Stimulated activated CD4-positive, alpha-beta T cell treated with anti-CD3 and anti-CD28 coated beads, Interleukin-12 subunit alpha, Interleukin-12 subunit beta, amount 100 ng/mL, for 4 hours (primary cell): ENCODE measurements at places on chromosomes 4 and X.

DNA sequence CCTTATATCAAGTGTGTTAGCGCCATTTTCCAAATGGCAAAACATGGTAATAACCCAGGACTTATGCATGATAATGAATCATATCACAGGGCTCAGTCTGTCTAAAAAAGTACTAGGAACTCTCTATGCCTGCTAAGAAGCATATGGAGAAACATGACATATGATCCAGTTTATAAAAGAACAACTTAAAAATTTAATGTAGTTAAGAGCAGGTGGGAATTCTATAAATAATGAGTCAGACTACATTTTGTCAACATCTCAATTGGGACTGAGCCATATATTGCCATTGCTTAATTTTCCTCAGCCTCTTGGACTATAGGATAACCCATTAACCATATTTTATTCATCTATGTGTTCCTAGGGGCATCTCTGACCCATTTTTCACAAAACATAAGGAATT, 360.4 kb upstream of the AGA start:
- DNase-seq: no peak

- DNase-seq: no peak
Observed at GRCh38 chr4:80026100-80026499, 46.9 kb downstream of the ANTXR2 start.

GRCh38 chr4:110175634-110176033, 22.8 kb downstream of the ELOVL6 start:
- no peak for DNase-seq

DNA sequence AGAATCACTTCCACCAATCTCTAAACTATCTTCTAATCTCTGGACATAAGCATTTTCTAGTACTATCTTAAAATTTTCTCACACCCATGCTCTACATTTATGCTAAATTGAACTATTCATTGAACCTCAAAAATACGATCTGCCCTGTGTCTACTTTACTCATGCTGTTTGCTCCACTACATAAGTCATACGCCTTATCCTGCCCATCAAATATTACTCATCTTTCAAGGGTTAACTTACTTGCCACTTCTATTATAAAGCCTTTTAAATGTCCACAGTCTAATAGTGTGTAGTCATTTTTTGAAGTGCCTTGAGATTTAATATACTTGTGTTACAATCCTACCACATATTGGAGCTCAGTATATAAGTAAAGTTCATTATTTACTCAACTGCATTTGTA, 727.7 kb upstream of the SLIT2 start:
- DNase-seq: no peak

DNA sequence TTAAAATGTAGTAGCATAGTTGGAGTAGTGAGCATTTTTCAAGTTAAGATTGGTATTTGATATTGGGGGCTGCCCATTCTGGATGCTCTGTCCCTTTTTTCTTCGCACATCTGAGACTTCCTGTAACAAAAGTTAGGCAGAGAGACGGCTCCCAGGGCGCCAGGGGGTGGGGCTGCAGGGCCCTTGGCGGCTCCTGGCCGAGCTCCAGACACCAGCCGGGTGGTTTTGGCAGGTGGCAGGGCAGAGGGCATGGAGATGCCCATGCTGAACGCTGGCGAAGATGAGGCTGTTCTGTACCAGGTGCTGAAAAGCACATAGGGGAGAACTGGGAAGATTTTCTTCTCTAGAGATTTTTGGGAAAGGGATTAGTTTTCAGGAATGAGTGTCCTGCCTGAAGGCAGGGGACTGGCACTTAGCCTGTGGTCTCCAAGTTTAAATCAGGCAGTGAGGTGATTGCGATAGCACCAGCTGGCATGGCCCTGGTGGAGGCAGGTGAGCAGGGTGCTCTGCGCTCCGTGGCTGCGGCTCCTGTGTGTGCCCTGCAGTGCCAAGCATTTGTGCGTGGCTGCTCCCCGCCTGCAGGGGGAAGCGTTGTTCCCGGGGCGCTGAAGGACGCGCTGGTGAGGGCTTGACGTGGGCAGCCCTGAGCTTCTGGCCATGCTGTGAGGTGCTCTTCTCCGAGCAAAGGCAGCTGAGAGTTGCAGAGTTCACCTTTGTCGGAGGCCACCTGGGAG, 23.6 kb upstream of the HGFAC start:
- DNase-seq: no peak

DNA sequence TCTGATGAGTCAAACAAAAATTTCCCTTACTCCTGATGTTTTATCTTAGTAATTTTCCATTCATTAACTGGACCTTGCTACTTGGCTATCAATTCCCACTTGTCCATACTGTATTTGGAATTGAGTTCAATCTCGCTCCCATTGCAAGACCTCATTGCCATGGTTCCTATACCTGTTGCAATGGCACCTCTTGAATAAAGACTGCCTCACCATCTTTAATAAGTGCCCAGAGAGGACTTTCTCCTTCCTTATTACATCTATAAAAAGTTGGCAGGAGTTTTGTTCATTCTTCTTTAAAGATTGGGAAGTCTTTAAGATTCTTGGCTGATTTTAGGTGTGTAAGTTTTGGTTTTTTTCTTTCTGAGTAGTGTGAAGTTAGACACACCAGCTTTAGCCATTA, 397.4 kb downstream of the SPOCK3 start:
- no peak for DNase-seq

GRCh38 chrX:63581906-63582305, 203.1 kb downstream of the ARHGEF9 start:
- no peak for DNase-seq

DNA sequence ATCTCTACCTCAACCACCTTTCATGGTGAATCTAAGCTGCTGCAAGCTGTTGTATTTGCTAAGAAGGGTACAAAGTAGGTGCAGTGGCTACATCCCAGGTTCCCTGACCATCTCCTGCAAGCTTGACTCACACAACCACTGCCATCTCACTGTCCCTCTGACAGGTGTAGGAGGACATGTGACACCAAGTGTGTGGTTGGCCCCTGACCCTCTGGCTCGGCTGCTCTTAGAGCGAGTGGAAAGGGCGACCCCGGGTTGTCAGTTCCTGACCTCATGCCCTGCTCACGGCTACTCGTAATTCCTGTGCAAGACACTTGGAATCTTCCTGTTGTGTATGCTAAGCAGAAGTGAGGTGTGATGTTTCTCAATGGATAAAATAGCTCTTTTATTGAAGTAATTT, 184.4 kb downstream of the DCLK2 start:
- DNase-seq: no peak

GRCh38 chrX:24494647-24495075, 29.6 kb downstream of the PDK3 start:
- no peak for DNase-seq

- DNase-seq: no peak
Observed at GRCh38 chrX:63675716-63676115, 109.3 kb downstream of the ARHGEF9 start.

DNA sequence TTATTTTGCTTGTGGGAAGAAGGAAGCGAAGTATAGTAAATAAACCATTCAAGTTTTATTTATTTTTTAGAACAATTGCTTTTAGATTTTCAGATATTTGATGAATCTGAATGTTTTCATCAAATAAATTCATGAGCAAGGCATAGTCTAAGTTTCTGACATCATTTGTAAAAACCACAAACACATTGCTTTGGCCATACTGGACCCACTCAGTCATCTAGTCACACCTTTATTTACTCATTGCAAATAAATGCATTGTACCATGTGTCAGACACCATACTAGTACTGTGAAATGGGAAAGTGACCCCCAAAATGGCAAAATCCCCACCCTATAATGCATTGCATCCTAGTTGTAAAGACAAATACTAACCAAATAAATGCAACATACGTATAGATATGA, 449.1 kb upstream of the SMIM31 start:
- DNase-seq: no peak

DNA sequence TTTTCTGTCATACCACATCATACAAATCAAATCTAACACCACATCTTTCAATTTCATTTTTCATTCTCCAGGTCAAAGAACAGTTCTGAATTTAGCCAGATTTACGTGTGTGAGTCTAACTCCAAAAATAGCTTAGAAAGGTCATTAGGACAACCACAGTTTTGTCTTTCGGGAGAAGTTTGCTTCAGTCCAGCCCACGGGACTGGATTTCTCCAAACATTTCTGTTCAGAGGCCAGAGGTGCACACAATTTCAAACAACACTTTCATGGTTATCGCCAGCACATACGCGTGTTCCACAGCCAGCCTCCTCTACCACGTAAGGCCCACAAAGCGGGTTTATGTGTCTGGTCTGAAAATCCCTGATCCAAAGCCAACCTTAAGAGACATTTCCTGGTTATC, 65.9 kb downstream of the VEGFC start:
- no peak for DNase-seq

DNA sequence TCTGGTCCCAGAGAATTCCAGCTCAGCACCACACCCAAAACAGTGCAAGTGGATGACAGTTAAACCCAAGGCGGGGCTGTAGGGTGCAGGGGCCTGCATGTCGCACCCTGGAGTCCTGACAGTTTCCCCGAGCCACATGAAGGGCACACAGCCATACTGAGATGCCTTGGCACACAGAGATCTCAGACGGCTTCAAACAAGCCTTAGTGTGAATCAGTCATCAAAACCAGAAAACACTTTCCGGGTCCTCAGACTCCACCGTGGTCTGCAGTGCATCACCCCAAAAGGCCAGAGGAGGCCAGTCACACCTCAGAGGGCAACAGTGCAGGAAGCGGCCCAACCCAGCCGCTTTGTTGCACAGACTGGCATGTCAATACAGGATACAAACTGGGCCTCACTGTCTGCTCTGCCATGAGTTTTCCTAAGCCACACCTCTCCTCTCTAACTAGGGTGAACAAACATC, 64.6 kb upstream of the ENPP6 start:
- DNase-seq: no peak

DNA sequence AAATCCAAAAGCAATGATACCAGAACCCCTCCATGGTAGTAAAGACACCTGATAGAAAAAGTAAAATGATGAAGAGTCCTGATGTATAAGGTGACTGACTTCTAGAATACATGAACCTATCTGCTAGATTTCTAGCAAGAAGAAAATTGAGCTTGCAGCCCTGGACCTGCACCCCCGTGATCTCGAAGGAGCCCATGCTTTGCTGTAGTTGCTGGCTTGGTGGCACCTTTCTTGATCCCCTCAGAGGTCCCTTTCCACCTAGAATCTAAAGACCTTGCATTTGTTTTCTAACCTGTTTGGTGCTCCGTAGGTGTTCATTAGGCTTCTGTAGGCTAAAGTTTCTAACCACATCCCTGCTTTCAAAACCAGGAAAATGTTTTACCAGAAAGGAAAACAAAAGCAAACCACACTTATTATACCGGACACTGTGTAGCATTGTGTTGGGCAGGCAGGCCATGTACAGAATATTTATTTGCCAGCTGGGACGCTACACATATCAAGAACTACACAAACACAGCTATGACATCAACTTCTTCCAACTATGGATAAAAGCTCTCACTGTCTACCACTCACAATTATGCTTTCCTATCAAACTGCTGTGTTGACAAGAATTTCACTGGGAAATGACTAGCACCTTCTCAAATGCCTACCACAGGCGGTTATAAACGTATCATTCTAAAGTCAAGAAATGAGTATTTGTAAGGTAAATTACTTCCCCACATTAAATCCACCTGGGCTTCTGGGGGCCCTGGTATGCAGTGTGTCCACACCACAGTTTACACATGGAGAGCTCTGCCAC, 316.2 kb downstream of the UNC5C start:
- no peak for DNase-seq

DNA sequence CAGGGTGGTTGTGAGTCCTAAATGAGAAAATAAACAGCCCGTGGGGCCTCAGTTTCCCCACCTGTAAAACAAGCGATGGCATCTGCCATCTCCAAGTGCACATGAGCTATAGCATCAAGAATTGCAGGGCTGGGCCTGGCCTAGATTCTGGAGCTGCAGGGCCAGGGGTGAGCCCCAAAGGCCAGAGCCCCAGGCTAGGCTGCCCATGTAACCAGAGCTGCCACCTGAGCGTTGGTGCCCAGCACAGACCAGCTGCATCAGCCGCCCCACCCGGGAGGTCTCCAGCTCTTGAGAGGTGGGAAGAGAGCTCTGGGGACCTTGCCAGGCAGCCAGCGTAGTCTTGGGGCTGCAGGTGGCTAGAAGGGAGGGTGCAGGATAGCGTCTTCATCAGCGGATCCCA, 27.0 kb upstream of the GPR78 start:
- DNase-seq: no peak

GRCh38 chr4:74217365-74217764, 59.4 kb downstream of the MTHFD2L start:
- no peak for DNase-seq

GRCh38 chrX:11189097-11189496, 78.0 kb downstream of the HCCS start:
- no peak for DNase-seq

GRCh38 chr4:149988087-149988410, 90.2 kb upstream of the DCLK2 start:
- DNase-seq: no peak

DNA sequence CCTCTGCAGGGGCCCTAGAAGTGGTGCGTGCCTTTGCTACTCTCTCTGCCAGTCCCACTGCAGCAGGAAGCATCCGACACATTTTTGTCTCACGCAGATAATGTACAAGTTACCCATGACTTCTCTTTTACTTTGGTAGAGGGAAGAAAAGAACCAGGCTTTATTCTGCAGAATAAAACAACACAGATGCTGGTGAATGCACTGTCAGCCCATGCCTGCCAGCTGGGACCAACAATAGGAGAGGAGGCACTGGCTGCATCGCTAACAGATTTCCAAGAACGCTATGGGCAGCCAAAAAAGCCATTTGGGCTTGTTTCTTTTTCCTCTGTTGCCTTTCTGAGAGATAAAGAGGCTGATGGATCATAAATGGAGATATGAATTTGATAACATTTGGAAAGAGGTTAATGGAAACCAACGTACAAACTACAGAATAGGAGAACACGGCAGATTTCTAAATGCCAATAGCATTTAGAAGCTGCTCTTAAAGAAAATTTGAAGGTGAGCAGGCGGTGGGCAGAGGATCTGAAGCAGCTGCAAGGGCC, 47.5 kb upstream of the IGFBP7 start:
- no peak for DNase-seq

- DNase-seq: no peak
Observed at GRCh38 chr4:177448850-177449249, 6.6 kb upstream of the AGA start.

DNA sequence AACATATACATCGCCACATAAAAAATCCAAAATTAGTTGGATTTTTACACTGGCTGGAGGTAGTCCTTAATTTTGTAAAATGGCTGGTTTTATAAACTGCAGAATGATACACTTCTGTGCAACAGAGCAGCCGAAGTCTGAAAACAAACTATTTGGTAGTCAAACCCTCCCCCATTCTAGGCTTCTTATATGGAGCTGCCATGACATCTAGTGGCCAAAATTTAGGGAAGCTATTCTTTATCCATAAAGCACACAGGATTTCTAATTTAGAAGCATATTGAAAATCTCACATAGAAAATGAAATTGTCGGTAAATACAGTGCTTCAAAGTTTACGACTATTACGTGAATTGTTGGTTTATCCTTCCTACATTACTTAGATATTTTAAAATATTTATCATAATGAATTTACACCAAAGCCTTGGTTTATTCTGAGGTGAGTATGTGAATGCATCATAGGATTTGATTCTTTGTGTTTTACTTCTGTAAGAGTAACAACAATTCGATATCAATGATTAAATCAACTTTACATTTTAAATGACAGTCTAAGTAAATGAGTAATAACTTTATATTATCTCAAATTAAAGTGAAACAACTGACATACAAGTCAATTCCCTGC, 113.4 kb upstream of the FAM241A start:
- no peak for DNase-seq
